Tracheal epithelial cell (primary cell): ENCODE measurements at places on chromosomes 16 and 17. TPM values are rescaled to one million over a fixed set of nuclear protein-coding genes. Genes with fewer than 3 reads are reported as not detected.

The CFAP97D1 gene
- total RNA-seq = not detected in 2 replicates

The ADCY7 gene
- total RNA-seq = 25.6 and 55.2 TPM in 2 replicates

The CAVIN1 gene
- total RNA-seq = 85.0 and 210 TPM in 2 replicates

The OTOP3 gene
- not detected in 2 replicates for total RNA-seq

The IL4R gene
- 39.9 and 51.8 TPM in 2 replicates for total RNA-seq

The FOXL1 gene
- 0.72 and 2.8 TPM in 2 replicates for total RNA-seq

The HS3ST2 gene
- total RNA-seq = 0.64 and 4.3 TPM in 2 replicates
